SK-N-DZ (cell line): ENCODE measurements at places on chromosomes 2 and 18.

DNA sequence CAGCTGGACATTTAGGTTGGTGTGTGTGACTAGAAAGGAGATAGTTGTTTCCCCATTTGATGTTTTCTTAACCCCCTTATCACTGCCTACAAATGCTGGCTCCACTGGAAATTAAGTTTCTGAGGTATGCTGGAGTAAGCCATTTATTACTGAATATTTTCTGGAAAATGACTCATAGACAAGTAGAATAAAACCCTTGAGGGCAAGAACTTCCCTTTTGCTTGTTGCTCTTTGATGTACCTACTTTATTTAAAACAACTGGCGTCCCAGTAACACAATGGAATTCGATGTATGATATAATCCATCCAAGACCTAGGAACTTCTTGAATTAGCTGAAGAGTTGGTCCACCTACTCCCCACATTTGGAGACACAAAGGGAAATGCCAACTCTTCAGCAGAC, 33.3 kb upstream of the SESTD1 start:
- no peak for DNase-seq

DNA sequence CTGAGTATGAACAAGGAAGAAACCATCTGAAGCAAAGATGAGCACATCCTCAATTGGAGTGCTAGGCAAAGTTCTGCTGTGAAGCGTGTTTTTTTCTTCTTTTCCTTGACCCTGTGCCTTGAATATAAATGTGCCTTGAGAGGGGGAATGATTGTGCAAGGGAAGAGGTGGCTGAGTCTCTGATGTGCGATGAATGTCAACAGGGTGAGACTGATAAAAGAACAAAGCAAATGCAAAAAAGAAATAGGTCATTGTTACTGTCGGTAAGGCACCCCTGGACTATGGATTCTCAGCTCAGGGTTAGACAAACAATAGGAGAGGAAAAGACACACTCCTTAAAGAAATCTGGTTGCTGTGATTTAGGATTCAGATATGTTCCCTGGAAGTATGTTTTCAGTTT, 54.5 kb downstream of the HDHD2 start:
- DNase-seq, result no peak

DNA sequence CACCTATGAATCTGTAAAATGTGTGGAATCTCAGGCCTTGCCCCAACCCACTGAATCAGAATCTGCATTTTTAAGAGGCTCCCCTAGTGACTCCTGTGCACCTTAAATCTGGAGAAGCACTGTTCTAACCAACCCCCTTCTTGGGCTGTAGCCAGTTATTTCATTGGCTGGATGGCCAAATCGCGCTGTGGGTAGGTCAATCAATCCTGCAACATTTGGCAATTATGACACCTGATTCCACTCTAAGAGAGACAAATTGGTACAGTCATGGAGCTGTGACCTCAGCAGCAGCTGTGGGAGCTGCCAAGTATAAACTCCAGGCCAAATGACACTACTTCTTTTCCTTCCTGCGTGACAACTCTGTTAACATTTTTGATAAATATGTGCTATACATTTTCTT, 208.7 kb downstream of the CLIP4 start:
- DNase-seq, result no peak

DNA sequence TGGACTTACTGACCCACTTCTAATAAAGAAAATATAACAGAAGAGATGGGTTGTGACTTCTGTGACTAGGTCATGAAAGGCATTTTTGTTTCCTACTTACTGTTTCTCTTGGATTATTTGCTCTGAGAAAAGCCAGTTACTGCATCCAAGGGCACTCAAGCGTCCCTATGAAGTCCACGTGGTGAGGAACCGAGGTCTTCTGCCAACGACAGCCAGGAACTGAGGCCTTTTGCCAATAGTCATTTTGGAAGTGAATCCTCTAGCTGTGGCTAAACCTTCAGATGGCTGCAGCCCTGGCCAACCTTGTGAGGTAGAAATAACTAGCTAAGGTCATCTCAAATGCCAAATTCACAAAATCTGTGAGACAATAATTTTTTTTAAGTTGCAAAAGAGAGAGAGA, 449.8 kb upstream of the RGPD4 start:
- no peak for DNase-seq

GRCh38 chr2:231246171-231246842, 47.9 kb downstream of the ARMC9 start:
- no peak for DNase-seq

- DNase-seq, result no peak
Observed at GRCh38 chr2:237625777-237626176, 1.6 kb upstream of the LRRFIP1 start.

GRCh38 chr2:226742347-226742746, 57.3 kb downstream of the IRS1 start:
- no peak for DNase-seq

DNA sequence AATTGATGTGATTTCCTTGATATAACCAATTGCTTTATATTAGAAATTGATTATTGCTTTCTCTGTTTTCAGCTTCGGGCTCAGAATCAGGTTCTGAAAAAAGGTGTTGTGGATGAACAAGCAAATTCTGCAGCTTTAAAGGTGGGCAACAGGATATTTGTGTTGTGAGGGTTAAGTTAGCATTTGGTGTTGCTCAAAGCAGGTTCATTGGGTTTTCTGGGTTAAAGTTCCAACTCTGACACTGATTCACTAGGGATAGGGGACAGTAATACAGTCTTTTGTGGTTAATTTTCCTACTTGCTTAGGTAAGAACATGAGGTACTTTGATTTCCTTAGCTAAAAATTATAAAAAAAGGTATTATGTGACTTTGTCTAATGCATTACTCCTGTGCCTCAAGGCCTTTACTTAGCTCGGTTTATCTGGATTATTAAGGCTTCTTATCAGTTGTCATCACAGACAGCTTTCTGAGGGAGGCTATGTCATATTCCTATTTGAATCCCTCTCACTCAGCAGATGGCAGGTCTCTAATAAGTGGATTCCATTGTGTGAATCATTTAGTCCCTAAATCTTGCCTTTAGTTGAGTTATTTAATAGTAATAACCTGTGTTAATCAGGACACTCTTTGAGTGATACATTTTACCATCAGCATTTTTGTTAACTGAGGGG, 78.9 kb upstream of the STON1 start:
- peak; percentile 15 for DNase-seq

DNA sequence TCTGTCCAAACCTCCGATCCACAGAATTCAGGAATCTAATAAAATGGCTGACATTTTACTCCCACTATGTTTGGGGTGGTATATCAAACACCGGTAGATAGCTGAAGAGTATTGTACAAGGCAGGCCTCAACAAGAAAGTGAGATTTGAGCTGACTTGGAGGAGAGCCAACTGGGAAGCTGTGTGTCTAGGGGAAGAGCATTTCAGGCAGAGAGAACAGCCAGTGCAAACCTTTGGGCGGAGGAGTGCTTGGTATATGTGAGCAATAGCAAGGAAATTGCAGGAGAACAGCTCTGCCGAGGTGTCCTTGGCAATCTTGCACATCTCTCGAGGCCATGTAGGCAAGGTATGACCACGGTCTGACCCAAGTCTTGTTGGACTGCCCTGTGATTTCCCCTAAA, 1.8 kb upstream of the MERTK start:
- no peak for DNase-seq

DNA sequence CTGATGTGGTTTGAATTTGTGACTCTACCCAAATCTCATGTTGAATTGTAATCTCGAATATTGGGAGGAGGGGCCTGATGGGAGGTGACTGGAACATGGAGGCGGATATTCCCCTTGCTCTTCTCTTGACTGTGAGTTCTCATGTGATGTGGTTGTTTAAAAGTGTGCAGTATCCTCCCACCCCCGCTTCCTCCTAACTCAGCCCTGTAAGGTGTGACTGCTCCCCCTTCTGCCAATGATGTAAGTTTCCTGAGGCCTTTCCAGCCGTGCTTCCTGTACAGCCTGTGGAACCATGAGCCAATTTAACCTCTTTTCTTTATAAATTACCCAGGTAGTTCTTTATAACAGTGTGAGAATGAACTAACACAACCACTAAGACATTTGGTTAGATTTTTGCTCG, 458.4 kb downstream of the THSD7B start:
- no peak for DNase-seq

DNA sequence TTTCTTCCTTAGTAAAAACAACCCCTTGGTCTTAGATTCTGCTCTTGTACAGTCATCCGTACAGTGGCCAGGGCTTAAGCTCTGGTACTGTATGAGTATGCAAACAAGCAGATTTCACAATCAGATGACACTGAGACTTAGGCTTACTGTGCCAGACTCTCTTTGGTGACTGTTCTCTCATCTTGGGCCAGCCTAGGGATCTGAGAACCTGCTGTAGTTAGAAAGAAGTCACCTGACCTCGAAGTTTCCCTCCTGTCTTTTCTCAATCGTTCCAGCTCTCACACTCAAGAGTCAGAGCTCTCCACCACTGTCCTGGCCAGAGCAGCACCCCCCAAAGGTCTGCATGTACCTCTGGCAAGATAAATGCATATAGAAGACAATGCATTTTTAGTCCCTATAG, 63.2 kb downstream of the ZEB2 start:
- DNase-seq, result no peak

GRCh38 chr2:226031647-226032501, 632.4 kb downstream of the NYAP2 start:
- no peak for DNase-seq

- no peak for DNase-seq
Observed at GRCh38 chr18:55287149-55287806, 300.7 kb downstream of the TCF4 start.

- no peak for DNase-seq
Observed at GRCh38 chr18:28422577-28422976, 245.6 kb upstream of the CDH2 start.

DNA sequence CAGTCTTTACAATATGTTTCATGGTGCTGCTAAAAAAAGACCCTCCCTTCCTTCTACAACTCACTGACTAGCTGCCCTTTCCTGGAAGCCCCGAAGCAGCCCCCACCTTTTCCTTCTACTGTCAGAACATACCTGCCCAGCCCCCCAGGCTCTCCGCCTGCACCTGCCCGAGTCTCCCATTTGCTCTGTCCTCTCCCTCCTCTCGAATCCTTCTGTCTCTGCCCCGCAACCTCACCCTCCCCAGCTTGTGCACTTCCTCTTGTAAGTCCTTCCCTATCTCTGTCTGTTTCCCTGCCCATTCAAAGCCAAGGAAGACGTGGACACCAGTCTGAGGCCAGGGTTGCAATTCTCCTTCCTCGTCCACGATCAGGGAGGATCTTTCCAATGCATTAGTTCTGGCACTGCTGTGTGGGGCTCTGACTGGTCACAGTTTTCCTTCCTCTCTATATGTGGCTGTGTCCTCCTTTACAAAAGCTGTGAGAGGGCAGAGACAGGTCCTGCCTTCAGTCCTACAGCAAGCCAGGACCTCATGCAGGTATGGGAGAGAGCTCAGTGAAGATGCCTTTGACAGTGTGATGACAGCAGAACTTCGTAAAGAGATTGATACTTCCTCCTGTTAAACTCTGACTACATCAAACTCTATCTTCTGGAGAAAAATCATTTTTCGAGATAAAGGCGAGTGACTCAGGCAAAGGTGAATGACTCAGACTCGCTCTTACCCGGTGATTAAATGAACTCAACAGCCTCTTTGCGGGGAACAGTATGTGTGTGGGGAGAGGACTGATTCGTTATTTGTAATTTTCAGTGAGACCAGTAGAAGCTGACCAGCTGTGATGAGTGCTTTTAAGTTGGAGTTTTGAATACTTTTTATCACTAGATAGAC, 14.2 kb downstream of the TNFRSF11A start:
- no peak for DNase-seq
